ENCODE measurements at places on chromosomes 1 and 21.

GRCh38 chr1:10108134-10108663, 75.4 kb downstream of the UBE4B start:
- no peak for DNase-seq

- no peak for DNase-seq
Observed at GRCh38 chr1:116325922-116326321, 47.1 kb upstream of the ATP1A1 start.

DNA sequence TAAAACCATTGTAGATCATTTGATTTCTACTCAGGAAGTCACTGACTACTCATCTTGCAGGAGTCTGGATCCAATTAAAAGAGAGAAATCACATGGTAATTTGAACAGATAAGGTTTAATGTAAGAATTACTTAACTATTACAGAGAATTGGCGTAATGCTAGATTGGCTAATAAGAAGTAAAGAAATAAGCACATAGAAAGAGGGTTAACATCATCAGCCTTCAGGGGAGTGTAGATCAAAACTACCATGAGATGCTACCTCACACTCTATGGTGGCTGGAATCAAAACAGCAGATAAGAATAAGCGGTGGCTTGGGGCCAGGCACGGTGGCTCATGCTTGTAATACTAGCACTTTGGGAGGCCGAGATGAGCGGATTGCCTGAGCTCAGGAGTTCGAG, 11.7 kb downstream of the ST3GAL3 start:
- DNase-seq, result no peak

GRCh38 chr21:35737449-35737848, 322.9 kb downstream of the SETD4 start:
- DNase-seq, result no peak

GRCh38 chr1:245673881-245674414, 519.2 kb downstream of the KIF26B start:
- no peak for DNase-seq

DNA sequence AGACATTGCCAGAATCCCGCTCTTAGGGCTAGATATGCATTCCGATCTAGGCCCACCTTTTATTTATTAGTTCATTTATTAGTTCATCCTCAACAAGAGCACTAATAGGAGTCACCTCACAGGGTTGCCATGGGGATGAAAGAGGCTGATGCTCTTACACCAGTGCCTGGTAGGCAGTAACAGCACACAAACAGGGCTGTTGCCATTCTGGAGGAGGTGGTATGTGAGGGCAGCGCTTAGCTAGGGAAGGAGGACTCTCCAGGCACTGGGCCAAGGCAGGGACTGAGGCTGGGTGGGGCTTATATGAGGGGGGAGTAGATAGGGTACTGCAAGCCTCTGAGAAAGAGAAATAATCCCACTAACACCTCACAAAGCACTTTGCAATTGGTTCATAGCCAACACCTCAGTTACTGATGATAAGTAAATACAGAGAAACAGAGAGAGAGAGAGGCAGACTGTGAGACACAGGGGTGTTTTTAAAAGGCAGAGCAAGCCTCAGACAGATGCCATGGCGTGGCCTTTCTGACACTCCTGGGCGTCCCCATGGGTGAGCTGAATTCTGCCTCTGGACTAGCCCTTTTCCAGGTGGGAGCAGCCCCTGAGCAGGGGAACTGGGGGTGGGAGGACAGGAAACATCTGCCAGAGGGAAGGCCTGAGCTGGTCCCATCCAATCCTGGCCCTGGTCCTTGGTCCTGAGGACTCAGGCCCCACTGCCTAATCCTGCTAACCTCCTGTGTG, 5.9 kb downstream of the FCGR2A start:
- DNase-seq, result no peak
